ENCODE measurements at places on chromosomes 6 and 20.
A peak's percentile ranks its signal among the peaks of the same experiment; 100 is the strongest.

DNA sequence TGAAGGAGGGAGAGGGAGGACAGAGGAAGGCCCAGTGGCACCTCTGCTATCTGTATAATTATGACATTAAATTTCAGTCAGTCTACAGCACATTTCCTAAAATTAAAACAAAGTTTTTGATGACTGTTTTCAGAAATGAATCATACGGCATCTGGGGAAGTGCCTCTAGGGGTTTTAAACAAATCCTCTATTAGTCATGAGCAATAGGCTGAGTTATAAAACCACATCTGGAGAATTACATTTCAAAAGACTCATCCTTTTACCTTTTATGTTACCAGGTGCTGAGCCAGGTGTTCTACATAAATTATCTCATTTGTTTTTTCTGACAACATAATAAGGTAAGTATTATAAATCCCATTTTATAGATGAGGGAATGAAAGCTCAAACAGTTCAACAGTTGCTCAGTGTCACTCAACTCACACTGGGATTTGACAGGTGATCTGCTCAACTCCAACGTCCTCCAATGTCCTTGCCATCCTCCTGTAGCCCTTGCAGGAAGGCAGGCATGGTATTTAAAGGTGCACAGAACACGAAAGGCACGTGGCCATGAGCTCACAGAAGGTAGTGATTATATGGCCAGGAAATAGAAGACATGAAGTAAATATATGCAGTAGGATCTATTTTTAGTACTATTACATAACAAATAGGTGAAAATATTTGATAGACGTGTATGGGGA, 184.2 kb upstream of the MAN1A1 start:
- no peak for DNase-seq

- no peak for DNase-seq
These were observed 385.9 kb upstream of the RUNX2 start for GRCh38 chr6:44942201-44942600.

DNA sequence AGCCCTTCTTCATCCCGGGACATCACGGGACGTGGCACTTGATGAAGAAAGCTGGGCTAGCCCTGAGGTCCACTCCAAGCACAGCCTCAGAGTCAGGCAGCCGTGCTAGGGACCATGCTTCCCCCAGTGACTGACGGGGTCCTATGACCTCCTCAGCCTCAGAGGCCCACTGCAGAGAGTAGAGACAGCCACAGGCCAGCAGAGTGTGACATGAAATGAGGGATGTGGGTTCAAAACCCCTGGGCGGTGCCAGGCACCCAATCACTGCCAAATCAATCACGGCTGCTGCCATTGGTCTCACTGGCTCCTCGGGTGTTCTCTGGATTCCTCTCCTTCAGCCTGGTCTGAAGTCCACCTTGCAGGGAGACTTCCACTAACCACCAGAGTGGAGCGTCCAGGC, 197.7 kb upstream of the CDH4 start:
- DNase-seq, result no peak

- DNase-seq, result no peak
These were observed 214.9 kb downstream of the ZFAND3 start for GRCh38 chr6:38034274-38034914.

- no peak for DNase-seq
These were observed 1.4 kb downstream of the NPBWR2 start for GRCh38 chr20:64105846-64106434.

- no peak for DNase-seq
These were observed 2.2 kb upstream of the IL20RA start for GRCh38 chr6:137046871-137047412.

GRCh38 chr6:43308101-43308989, at the start of gene CRIP3:
TSS of gene CRIP3 (minus strand) at chr6:43308826. CDS start at chr6:43308792, 34 bp downstream.
- DNase-seq, result no peak

DNA sequence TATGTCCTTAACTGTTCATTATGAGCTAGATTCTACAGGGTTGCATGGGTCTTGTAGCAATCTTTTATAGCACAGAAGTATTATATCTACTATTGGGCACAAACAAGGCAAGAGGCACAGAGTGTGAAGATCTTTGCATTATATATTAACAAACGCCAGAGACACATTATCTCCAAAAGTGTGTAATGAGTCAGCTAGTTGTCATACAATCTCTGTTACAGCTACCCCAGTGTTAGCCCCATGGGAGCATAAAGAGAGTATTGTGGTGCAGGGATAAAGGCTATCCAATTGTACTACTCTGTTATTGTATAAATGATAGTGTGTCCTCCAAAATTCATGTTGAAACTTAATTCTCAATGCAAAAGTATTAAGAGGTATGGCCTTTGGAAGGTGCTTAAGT, 148.4 kb upstream of the RIMS1 start:
- no peak for DNase-seq

GRCh38 chr20:43959079-43959919, 44.6 kb downstream of the TOX2 start:
- no peak for DNase-seq

- no peak for DNase-seq
These were observed 1.1 kb downstream of the GNL1 start for GRCh38 chr6:30554962-30555815.

DNA sequence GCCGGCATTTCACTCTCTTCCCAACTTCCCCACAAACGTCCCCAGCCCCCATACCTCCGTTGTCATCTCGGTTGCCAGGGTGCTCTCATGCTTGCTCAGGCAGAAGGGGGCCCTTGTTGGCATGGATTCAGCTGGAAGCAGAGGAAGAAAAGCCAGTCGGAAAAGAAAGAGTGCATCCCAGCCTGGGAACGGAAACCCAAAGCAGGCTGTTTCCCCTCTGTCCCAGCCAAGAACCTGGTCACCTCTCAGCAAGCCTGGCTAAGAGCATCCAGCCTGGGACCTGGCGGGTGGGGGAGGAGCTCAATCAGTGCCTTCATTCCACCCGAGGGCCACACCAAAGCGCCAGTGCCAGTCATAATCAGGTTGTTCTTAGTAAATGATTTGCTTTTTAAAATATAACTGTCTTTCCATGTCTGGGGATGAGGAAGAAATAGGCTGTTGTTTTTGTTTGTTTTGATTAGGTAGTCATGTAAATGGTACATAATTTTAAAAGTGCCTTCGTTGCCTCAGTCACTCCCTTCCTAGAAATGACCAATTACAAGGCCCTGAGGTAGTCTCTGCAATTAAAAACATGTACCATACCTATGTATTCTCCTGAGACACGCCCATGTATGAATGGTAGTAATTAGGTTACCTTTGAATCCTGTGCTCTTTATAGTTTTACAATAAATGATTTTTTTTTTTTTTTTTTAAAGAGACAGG, 21.1 kb downstream of the CHMP4B start:
- DNase-seq, result no peak

GRCh38 chr6:106315765-106316374, 9.7 kb downstream of the ATG5 start:
- DNase-seq, result no peak

GRCh38 chr6:79240509-79240908, 6.0 kb upstream of the HMGN3 start:
- DNase-seq, result no peak

GRCh38 chr20:7703996-7704395, 236.3 kb downstream of the HAO1 start:
- no peak for DNase-seq

DNA sequence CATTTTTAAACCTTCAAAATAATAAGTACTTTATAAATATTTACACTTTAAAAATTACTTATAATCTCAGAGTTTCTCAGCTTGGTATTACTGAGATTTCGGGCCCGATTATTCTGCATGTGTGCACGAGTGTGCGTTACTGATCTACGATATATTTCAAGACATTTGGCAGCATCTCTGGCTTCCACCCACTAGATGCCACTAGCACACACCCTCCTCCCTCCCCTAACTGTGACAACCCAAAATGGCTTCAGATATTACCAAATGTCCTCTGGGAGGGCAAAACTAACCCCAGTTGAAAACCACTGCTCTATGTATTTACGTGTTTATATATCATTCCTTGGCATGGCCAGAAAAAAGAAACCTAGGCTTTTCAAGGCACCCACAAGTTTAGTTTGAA, 95.9 kb downstream of the FYN start:
- no peak for DNase-seq

DNA sequence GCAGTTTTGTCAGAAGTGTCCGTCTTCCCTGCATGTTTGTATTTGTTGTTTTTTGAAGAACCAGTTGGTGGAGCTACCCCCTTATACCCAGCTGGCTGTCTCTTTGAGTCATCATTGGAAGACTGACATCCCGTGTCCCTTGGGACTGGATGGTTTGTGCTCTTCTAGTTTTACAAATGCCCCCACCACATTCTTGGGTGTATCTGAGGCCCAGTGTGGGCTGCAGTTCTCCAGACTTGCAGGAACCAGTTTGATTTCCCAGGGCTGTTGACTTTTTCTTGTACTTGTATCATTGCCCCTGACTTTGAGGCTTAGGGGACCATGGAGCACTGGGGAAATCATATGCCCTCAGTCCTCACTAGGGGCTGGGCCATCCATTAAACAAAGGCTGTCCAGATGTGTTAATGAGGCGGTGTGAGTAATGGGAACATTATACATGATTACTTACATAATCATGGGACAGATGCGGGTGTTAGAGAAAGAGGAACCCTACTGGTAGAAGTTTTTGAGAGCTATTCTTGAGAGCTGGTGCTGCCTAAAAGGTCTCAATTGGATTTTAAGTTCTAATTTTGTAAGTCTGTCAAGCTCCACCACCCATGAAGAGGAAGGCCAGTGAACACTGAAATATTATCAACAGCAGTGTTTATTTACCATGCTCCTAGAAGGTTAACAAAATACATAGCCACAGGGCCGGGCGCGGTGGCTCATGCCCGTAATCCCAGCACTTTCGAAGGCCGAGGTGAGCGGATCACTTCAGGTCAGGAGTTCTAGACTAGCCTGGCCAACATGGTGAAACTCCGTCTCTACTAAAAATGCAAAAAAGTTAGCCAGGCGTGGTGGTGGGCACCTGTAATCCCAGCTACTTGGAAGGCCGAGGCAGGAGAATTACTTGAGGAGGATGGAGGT, 8.5 kb downstream of the JARID2 start:
- no peak for DNase-seq

DNA sequence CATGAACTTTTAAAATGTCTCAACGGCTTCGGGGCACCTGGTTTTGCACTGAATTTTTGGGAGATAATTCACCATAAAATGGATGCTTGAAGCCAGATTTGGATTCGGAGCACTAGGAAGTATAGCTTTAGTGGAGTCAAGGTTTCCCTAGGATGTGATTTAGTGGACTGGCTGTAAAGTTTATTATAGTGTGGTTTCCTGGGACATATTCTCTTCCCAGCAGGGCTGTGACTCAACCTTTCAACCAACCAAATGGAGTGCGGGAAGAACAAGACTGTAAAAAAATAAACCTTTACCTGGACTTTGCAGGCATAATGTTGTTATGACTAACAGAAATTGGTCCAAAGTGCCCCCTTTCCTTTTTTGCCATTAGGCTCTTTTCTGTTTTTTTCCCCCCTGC, 327.4 kb upstream of the MAN1A1 start:
- no peak for DNase-seq

- no peak for DNase-seq
These were observed 37.6 kb upstream of the GFOD1 start for GRCh38 chr6:13524801-13525508.

GRCh38 chr6:14174226-14174625, 56.7 kb downstream of the CD83 start:
- no peak for DNase-seq

DNA sequence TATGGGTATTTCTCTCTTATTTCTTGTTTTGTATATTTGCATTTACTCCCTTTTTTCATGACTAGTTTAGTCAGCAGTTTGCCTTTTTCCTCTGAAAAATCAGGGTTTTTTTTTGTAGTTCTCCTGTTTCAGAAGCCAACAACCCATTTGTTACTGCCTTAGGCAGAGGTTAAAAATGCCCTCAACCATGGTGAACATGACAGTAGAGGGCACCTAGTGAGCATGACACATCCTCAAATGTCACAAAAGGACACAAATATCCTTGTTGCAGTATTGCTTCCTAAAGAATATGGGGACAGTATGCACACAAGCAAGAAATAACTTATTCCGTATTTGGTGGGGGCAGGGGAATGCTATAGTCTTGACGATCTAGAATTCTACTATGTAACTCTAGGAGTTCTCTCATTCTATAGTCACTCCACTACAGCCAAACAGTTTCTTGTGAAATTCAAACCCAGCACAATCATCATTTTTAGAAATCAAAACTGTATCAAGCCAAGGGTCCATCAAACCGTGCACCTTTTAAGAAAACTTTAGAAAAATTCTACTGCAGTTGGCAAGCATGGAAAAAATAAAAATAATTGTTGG, 47.0 kb downstream of the GOPC start:
- no peak for DNase-seq

GRCh38 chr6:11412616-11413015, 124.9 kb upstream of the TMEM170B start:
- no peak for DNase-seq

DNA sequence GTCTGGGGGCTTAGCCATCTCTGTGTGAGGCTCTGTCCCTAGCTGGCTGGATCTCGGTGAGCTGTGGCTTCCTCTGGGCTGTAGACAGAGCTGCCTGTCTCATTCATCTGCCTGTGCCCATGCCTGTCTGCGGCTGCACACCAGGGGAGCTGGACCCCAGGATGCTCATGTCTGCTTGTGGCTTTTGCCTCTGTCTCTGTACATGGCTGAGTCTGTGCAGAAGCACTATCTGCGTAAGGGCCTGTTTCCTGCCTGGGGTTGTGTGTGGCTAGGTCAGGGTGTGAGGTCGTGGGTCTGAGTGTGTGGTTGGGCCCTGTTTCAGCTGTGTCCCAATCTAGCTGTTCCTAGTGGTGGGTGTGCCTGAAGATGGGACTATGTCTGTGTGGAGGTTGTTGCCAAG, 68.2 kb downstream of the CDH22 start:
- DNase-seq, result no peak

- DNase-seq, result no peak
These were observed 9.4 kb downstream of the HMGCLL1 start for GRCh38 chr6:55569638-55570037.

DNA sequence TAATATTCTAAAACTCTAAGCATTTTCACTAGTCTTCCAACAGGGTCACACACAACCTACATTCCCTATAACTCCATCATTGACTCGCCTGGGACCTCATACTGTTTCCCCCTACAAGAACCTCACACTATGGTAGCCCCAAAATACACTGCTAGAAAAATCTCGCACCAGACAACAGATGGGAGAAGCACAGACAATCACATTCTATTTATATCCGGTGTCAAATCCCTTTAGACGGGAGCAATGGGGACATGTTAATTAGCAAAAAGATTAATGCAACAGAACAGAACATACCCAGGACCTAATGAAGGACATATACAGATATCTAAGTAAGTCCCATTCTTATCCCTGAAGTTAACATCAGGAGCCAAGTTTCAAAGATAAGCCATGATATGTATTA, 33.6 kb downstream of the TMX4 start:
- no peak for DNase-seq

- no peak for DNase-seq
These were observed 14.4 kb downstream of the REPS1 start for GRCh38 chr6:138973466-138974153.

GRCh38 chr6:163414117-163414945, at the start of gene QKI:
TSS of gene QKI (plus strand) at chr6:163414718. CDS start at chr6:163415194, 476 bp downstream.
- peak; percentile 23 for DNase-seq

Data from D721Med (cell line).